Body of pancreas (tissue), 4 donors: ENCODE measurements at places on chromosomes 12 and 14. TPM values are rescaled to one million over a fixed set of nuclear protein-coding genes. Genes with fewer than 3 reads are reported as not detected.

DNA sequence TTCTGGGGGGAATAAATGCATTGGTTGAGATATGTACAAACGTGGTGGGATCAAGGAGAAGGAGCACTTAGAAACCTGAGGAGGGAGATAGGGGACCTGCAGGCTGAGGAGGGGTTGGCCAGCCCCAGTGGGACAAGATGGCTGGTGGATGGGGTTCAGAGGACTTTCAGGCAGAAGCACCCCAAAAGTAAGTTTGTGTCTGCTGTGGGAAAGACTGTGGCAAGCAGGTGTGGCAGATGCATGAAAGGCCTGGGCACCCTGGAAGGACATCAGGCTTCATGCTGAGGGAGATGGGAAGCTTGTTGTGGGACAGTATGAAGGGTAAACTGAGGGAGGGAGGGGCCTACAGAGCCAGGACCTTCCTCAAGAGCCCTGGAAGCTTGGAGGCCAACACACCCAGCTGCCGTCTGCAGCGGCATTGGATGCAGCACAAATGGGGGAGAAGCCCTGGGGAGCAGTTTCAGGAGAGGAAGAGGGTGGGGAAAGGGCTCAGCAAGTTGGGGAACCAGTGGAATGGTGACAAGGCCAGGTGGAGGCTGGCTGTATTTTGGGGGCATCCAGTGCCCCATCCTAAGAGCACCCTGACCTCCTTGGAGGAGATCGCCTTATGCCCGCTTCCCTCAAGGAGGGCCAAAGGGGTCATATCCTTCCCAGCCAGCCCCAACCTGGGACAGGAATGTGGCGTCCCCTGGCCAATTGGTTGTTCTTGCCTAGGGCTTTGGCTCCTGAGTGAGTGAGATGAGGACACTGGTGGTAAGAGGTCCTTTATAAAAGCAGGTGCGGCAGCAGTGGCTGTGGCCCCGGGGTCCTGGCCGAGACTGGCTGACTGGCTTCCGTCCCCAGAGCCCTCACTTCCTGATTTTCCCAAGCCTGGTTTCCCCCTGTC, 20.7 kb downstream of the NFKBIA start:
- no peak for DNase-seq

- no peak for DNase-seq
Observed at GRCh38 chr12:115470977-115471376, 787.0 kb upstream of the TBX3 start.

DNA sequence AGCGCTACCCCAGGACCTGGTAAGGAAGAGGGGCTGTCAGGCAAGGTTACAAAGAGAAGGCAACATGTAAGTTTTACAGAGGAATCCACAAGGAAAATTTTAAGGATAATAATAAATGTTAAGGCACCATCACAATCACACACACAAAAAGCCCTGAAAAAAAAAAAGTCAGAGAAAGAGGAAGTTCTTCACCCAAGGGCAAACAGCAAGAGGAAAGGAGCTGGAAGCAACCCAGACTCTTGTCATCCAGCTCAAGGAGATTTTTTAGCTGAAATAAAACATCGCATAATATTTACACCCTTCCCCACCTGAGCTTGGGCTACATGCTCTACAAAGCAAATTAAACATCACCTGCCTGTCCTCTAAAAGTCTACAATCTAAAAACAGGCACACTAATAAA, 9.5 kb downstream of the SPTB start:
- DNase-seq: no peak

Gene CCDC60
- total RNA-seq: not detected

Gene ARMH4
- total RNA-seq: 1.0 TPM

GRCh38 chr12:28908646-28909045, 240.4 kb upstream of the FAR2 start:
- no peak for DNase-seq

DNA sequence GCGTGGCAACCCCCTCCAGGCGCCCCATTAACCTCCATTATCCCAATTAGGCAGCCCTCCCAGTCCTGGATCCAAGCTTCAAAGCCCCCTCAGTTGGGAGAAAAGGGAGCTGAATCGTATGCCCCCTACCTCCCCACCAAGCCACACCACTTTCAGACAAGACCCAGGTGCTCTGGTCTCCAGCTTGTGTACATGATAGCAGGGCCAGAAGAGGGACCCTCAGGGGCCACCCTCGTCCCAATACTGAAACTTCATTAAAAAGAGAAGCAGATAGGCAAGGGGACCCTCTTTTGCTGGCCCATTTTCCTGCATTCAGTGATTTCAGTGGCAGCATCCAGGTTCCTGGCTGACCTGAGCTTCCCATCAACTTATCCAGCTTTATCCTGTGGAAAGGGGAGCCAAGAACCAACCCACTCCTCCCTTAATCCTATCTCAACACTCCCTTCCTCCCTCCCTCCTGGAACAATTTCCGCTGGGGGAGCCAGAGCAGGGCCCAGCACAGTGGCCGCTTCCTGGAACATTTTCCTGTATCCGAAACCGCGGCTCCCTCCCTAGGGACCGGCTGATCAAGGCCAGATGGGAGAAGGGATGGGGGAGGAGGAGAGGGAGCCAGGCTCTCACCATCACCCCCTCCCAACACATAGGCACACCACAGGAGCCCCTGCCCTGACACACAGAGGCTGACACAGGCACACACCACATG, 9.5 kb upstream of the SP7 start:
- DNase-seq: no peak

DNA sequence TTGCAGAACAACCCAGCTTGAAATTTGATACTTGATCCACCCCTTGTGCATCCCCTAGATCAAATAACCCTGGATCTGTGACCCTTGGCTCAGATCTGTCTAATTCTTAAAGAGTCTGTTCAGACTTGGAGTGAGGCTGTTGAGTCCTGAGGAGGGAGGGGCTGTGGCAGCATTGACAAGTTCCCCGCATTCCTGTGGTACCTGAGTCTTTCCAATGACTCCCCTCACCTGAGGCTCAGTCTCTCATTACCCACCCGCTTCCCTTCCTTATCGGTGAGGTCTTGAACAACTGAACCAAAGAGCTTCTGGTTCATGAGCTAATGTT, 16.1 kb upstream of the HDAC7 start:
- no peak for DNase-seq

Gene SPIC
- total RNA-seq: not detected

DNA sequence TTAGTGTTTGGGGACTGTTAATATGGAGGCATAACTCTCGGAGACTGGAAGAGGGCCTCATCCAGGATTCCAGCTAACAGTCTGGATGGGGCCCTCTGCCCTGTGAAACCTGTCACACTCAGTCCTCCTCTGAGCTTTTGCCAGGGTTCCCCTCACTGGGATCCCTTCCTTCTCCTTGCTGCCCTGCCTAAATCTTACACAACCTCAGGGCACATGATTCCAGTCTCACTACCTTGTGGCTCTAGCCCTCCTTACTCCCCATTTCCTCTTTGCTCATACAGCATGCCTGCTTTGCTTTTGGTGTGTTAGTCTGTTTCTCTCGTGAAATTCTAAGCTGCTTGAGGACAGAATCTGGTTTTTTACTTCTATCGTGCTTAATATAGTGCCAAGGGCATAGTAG, 942 bp upstream of the GSG1 start:
- no peak for DNase-seq

DNA sequence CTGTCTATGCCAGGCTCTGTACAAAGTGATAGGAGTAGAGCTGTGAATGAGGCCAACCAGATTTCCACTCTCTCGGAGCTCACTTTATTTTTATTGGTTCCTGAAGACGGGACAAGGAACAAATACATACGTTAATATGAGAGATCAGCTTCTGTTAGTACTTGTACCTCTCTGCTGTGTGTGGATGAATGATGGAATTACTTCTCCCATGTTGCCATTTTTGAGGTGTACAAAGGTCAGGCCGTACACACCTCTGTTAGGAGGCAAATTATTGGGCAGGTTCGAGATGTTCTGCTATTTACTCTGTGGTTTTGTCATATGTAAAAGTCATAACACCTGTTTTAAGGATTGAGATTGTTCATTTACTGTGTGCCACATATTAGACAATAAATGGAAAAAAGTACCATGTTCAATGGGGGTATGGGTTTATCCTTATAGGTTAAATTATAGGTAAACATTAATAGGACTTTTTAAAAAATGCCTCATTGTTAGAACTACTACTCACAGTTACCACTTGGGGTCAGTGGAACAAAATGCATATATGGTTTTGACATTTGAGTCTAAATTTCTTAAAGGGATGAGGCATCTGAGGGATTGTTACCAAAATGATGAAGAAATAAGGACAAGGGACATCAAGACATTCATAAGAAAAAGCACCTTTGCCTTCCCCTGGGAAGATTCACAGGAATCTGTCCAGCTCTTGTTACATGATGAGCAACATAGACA, 26.9 kb downstream of the WBP11 start:
- DNase-seq: no peak

DNA sequence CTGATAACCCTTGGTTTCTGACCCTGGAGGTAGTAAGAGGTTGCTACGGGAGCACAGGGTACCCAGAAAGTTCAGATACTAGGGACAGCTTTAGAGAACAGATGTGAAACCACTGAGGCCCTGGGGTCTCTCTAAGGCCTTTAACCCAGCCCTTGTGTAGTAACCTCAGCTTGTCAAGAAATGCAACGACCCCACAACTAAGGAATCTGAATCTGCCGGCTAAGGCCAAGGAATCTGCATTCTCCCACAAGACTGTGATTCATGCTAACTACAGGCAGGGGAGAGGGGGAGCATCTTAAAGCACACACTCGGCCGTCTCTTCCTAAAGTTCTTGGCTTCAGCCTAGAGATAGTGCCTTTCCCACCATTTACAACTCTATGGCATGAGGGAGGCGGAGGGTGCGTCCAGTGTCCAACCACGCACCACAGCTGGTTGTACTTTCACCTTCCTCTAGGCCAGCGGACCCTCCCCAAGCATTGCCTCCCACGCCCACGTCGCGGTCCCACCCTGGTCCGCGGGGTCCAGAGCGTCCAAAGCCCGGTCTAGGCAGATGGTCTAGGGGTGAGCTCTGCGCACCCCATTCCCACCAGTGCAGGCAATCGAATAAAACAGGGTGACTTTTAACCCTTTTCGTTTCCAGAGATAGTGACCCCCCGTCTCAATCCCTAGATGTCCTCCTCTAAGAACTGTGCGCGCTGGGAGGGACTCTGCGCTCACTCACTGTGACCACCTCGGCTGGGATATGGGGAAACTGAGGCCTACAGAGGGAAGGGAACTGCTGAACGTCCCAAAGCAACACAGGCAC, 735 bp upstream of the VASH1 start:
- DNase-seq: no peak

- DNase-seq: no peak
Observed at GRCh38 chr12:125187780-125188741, 122.8 kb downstream of the AACS start.

Gene KCNJ8
- total RNA-seq: 26.2 TPM
